AML-193 (cell line): ENCODE measurements at places on chromosomes 4 and X.
A peak's percentile ranks its signal among the peaks of the same experiment; 100 is the strongest.

- DNase-seq, result no peak
Observed at GRCh38 chr4:8383451-8384160, 56.9 kb downstream of the ACOX3 start.

- DNase-seq, result peak; percentile 39
Observed at GRCh38 chr4:140861359-140862176, 105.4 kb upstream of the TBC1D9 start.

DNA sequence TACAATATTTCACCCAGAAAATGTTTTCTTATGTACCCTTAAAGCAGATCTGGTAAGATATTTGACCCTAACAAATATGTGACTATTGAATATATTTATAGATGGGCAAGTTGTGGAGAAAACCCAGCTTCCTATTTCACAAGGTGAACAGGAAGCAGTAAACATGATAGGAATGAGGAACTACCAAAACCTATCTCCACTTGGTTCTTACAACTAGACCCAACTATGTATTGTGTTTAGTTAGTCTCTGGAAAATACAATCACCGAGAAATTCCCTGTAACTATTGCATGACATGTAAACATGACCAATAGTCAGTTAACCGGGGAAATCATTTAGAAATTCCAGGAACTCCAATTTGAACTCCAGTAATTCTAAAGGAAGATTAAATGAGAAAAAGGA is 8.4 kb upstream of the RXFP1 start:
- DNase-seq, result peak; percentile 51

GRCh38 chr4:20217521-20217920 is 34.2 kb upstream of the SLIT2 start:
- DNase-seq, result no peak

DNA sequence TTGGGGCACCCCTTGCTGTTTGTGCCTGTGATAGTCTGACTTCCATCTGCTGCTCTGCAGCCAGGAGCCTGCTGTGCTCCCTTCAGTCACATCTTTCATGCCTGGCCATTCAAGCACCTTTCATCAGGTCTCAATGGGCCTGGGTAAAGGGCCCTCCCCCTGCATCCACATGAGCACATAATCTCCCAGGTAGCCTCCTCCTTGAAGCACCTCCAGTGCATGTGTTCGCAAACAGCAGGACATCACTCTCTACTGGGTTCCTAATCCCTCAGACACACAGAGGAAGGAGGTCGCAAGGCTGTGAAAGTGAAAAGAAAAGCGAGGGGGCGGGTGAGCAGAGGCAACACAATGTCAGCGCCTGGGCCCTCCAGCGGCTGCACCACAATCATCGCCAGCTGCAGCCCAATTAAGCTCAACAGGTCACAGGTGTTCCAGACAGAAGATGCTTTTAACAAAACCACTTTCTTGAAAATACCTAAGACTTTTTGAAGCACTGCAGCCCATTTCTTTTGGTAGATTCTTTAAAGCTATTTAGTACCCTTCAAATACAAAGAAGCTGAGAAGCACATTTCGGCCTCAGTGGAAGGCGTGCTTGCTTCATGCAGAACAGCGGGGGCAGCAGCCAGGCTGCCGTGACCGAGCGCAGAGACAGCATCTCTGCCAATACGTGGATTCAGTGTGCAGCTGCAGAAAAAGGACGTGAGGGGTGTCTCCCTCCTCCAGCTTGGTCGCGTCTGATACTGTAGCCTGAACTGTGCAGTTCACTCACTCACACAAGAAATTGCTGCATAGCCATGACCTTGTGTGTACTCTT is 92.2 kb upstream of the SPRY1 start:
- no peak for DNase-seq

GRCh38 chrX:149825424-149825823 is 43.7 kb downstream of the MAGEA9 start:
- DNase-seq, result no peak

DNA sequence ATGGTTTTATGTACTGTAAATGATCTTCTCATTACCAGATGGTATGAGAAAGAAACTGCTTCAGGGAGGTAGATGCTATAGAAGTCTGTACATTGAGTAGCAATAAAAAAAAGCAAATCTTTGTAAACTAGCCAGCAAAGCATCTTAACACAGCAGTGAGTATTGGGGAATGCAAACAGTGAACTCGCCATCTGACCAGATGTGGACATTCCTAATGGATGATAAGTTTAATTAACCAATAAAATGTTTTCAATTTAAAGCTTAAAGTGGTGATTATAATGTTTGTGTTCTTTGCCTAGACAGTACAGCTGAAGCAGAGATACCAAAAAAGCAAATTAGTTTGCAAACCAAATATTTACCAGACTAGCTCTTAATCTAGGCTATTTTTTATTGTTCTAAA is 1144.2 kb downstream of the FAT4 start:
- DNase-seq, result no peak

- no peak for DNase-seq
Observed at GRCh38 chr4:24801136-24801855, 5.9 kb downstream of the SOD3 start.

- no peak for DNase-seq
Observed at GRCh38 chrX:111257733-111258132, 12.6 kb downstream of the CAPN6 start.

GRCh38 chr4:16677001-16677944 is 221.2 kb downstream of the LDB2 start:
- DNase-seq, result no peak

DNA sequence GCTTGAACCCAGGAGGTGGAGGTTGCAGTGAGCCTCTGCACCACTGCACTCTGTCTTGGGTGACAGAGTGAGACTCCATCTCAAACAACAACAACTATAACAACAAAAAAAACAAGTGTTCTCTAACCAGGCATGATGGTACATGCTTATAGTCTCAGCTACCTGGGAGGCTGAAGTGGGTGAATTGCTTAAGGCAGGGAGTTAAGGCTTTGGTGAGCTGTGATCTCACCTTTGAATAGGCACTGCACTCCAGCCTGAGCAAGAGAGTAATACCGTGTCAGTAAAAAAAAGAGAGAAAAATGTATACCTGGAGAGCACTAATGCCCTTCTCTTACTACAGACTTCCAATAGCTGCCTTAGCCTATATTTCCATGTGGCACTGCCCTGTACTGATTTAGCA is 18.9 kb upstream of the USP9X start:
- DNase-seq, result no peak

DNA sequence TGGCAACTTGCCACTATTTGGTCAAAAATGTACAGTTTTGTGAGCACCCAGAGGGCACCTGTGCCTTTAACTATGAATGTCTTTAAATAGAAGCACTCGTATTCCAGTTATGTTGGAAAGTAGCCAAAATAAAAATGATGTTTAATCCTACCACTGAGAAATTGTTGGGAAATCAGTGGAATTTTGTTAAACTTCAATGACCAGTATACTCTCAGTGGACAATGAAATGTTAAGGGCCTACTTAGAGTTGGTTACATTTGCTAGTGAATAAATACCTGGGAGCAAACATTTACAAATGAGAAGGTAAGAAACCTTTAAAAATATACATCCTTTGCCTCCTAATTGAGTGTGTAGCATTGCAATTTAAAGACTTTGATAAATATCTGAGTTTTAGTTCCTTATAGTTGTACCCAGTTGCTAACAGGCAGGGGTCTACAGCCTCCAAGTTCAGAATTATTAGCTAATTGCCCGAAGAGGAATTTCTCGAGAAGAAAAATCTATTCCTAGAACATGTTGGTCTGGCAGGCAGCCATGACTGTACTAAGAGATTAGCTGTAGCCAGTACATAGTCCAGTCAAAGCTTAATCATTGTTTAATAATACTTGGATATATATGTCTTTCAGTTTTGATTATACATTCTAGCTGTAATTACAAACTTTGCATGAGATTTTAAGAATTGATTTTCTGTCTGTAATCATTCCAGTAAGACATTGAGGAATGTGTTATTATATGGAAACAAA is 93.2 kb downstream of the IL1RAPL2 start:
- DNase-seq, result no peak

DNA sequence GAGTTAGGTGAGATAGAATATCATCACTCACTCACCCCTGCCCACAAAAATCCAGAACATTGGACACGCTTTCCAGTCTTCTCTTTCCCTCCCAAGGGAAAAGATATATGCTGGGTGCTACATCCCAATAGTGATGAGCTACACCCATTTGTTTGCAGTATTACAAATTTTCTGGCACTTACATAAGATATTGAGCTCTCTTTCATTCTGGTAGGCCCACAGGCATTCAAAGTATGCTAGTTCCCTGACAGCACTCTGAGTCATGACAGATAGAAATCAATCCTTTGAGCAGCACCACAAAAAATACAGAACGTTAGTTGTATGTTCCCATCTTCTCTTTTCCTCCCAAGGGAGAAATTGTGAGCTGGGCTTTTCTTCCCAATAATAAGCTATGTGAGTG is 477.6 kb upstream of the GRID2 start:
- no peak for DNase-seq

GRCh38 chrX:103584596-103584995 is 719 bp upstream of the TCEAL4 start:
- DNase-seq, result no peak

DNA sequence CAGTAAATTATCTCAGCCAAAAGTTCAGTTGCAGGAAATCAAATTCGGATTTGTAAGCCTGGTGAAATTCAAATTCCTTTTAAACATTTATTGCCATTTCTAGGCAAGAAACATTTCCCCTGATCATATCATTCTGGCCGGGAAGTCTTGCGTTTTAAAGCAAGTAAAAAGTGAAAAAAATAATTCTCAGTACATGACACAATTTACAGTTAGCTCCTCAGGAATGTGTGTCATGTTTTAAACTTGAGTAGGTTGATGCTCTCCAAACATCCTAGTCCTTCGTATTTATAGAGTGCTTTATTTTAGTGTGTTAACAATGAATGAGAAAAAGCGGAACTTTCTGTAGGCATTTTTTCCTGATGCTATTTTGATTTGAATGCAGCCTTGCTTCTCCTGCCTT is 158.3 kb upstream of the SCML1 start:
- no peak for DNase-seq

DNA sequence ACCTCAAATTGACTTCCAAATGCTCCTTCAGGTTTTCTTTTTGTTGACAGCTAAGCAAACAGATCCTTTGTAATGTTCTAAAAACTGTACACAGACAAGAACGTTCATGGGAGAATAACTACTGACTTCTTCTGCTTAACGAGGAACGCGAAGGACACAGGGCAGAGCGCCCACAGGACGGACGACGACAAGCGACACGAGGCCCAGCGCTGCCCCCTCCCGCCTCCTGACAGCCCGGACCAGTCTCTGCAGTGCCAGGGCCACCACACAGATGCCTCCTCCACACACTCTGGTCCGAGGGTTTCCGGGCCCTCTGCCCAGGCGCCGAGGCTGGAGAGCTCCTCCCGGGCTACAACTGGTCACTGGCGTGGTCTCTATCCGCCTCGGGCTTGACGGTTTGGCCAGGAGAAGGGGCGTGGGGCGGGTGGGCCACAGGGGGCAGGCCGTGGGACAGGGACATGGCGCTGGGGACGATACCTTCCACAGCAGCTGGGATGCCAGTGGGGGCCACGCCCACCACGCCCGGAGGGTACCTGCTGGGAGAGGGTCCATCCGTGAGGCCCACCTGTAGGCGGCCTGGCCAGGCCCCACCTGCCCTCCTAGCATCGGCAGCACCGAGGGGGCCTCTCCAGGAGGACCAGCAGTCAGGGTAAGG is 36.9 kb downstream of the CTBP1 start:
- DNase-seq, result no peak

DNA sequence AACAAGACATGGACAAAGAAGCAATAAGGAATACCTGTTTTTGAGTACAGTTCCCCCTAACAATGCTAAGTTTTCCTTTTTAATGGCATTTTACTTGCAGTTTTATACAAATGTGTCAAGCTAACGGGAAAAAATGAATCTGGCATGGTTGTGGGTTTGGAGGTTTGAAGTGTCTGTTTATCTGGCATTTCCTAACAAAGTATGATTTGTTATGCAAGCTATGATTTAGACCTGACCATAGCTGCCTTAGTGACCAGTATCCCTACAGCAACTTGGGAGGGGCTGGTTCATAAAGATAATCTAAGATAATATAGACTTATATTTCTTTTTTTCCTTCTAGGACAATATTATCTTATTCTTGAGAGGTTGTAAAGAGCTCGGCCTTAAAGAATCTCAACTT is 60.6 kb downstream of the LIMCH1 start:
- DNase-seq, result no peak

- DNase-seq, result no peak
Observed at GRCh38 chr4:85805891-85806290, 330.9 kb downstream of the ARHGAP24 start.

DNA sequence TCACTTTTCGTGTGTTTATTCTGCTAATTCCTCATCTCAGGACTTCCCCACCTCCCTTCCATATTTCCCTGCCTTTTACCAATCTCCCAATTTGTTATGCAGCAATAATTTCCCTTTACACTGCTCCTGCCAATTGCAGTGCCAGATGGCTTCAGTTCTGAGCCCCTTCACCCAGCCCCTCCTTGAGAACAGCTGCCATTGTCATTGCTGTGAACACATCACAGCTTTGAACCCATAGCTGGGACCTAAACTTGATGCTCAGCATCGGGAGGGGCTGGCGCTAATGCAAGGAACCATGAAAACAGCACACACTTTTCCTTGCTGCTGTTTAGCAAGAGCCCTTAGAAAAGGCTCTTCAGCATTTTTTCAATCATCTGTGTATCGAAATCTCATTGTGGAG is 104.9 kb downstream of the ALPK1 start:
- DNase-seq, result no peak

DNA sequence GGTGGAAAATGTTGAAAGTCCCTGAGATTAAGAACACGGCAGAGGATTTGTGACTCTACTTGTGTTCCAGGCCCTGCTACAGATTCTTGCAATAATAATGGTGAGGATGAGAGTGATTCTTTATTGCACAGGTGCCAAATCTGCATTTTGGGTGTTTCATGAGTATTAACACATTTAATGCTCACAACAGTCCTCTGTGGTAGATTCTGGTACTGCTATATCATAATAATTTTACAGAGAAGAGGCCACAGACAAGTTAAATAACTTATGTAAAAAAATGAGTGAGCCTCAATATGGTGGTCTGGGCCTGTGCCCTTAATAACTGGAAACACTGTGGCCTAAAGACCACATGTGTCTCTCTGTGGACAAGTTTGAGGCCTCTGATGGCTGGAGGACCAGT is 124.3 kb downstream of the C4orf33 start:
- no peak for DNase-seq

DNA sequence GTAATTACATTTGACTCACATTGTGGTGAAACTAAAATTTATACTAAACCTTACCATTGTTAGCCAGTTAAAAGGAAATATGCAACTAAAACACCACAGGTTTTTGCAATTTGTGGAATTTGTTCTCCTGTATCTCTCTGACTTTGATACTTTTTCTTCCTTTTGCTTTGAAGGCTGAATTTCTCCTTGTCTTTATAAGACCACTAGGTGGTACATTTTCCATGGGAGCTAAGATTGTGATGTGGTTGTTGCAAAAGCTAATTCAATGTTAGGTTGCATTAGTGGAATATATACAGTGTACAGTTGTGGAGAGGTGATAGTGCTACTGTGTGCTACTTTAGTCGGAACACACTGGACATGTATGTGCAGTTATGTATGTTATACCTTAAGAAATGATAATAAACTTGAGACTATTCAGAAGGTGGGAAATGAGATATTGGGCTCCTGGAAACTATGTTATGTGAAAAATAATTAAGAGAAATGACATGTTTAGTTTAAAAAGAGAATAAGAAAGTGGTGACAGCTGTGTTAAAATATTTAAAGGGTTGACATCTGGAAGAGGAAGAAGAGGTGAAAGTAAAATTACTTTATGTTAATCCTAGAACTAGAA is 70.3 kb downstream of the ARL9 start:
- no peak for DNase-seq
